Activated naive CD4-positive, alpha-beta T cell treated with anti-CD3 and anti-CD28 coated beads for 36 hours (primary cell): ENCODE measurements at places on chromosomes 2 and 18. TPM values are rescaled to one million over a fixed set of nuclear protein-coding genes. Genes with fewer than 3 reads are reported as not detected.

GRCh38 chr2:85255813-85256594, 71.8 kb downstream of the TGOLN2 start:
- DNase-seq, result no peak

GRCh38 chr18:80050797-80051196, 16.6 kb downstream of the RBFA start:
- no peak for DNase-seq

DNA sequence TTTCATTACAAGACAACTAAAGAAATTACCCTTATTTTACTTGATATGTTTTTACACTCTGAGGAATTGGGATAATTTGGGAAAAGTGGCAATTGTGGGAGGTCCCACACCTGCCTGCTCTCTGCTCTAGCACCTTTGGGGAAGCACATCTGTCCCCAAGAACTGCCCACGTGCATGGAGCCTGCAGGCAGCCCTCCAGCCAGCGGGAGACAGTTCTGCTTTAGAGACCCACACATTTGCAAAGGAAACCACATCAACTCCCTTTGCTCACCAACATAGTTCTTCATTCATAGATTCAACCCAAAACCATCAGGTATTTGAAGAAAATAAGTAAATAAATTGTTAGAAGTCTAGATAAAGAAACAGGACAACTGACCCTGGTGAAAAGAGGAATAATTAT, 239.9 kb upstream of the ID2 start:
- DNase-seq, result no peak

- no peak for DNase-seq
These were observed 28.9 kb downstream of the EFEMP1 start for GRCh38 chr2:55894720-55895119.

Gene LINC00305
- not detected for total RNA-seq

DNA sequence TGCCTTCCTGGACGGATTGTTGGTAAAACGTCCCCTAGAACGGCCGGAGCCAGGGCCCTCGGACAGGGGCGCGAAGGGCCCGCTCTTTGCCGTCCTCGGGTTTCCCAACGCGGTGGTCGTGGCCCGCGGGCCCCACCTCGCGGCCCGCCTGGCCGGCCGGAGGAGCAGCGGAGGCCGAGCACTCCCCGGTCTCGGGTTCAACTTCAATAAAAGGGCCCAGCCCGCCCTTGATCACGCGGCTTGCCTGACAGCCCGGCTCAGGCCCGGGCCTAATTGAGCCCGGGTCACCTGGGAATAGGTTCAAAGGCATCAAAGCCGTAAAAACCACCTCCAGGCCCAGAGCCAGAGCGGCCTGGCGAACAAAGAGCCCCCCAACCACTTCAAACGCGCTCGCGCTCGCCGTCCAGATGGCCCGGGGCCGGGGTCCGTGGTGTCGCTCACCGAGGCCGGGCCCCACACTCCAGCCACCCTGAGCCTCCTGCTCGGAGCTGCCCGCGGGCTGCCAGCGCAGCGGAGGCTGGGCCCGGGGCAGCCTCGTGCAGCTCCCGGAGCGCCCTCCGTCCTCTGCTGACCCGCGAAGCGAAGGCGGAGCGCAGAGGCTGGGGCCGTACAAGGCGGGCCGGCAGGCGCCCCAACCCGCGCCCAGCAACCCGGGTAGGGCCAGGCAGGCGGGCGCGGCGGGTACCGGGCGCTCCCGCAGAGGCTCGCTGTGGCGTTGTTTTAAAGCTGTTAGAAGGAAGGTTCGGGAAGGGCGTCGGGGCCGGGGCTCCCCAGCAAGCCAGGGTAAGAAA, 1.1 kb upstream of the TWIST2 start:
- DNase-seq, result no peak

Gene LHCGR
- total RNA-seq, result not detected

DNA sequence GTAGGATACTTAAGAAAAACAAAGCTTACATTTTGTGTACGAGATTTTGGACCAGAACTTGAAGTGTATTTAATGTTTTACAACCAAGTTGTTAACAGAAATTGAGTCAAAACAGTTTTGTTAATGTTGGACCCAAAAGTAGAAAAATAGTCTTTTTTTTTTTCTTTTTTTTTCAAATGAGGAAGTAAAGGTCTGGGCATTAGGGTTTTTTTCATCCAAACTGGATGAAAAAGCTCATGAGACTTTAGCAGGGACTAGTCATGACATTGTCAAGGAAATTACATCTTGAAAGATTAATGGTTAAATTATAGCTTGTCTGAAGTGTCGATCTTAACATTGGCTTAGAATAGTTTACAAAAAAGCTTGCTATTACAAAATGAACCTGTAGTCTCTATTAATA, 32.3 kb downstream of the CCNT2 start:
- DNase-seq, result no peak

GRCh38 chr2:217338306-217338916, 478.5 kb upstream of the TNP1 start:
- no peak for DNase-seq

Gene REG1A
- not detected for total RNA-seq

DNA sequence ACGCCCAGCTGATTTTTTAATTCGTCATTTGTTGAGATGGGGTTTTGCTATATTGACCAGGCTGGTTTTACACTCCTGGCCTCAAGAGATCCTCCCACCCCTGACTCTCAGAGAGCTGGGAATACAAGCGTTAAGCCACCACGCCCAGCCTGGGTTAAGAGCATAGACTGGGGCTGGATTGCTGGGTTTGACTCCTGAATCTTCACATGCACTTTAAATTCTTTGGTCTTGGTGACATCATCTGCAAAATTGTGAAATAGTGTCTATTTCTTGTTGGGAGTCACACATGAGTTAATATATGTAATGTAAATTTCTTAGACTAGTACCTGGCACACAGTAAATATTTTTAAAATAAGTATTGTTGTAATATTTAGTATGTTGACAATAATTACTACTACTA, 257.4 kb downstream of the DOK6 start:
- no peak for DNase-seq

- DNase-seq, result no peak
These were observed 8.3 kb downstream of the AP1S3 start for GRCh38 chr2:223829128-223829527.

GRCh38 chr2:62800618-62801017, 95.1 kb downstream of the EHBP1 start:
- DNase-seq, result no peak

- no peak for DNase-seq
These were observed 69.5 kb downstream of the C1D start for GRCh38 chr2:67993329-67993728.

DNA sequence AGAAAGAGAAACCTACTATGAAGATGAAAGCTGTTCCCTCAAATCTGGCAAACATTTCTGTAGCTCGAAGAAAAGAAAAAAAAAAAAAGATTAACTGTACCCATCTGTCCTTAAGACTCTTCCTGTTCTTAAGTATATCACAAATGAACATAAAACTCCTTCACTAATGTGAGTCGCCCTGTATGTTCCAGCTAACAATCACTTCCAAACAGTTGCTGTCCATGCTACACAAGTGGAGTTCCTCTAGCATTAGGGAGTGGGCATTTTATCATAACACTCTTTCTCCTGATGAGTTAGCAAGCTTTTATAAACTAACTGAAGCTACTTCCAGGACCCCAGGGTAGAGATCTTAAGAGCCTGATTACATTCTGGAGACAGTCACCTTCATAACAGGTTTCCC, 5.8 kb downstream of the CUL3 start:
- DNase-seq, result no peak

DNA sequence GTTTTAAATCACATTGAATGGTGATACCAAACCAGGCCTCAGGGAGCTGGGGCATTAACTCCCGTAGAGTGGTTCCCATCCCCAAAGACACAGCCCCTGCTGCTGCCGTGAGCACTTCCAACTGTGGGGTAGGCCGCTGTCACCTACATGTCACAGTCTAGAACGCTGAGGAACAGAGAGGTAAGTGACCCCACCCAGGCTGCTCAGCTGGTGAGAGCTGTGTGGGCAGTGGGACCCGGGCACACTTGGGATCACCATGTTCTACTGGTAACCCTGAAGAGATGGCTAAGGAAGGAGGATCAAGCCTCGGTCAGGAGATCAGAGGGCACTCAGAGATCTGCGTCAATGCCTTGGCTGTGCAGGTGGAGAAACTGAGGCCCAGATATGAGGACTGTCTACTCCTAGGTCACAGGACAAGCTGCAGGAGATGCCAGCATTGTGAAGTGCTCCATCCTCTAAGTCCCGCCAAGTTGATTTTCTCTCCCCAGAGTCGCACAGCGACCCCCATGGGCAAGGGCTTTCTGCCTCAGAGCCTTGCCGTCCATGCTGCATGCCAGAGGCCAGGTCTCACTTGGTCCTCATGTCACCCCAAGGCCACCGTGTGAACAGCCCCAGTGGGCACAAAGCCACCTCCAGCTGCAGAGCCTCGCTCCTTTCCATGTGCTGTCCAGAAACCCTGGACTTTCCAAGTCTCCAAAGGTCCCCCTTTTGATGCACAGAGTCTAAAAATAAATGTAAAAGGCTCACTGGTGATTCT, 144.2 kb upstream of the OTOS start:
- DNase-seq, result no peak

DNA sequence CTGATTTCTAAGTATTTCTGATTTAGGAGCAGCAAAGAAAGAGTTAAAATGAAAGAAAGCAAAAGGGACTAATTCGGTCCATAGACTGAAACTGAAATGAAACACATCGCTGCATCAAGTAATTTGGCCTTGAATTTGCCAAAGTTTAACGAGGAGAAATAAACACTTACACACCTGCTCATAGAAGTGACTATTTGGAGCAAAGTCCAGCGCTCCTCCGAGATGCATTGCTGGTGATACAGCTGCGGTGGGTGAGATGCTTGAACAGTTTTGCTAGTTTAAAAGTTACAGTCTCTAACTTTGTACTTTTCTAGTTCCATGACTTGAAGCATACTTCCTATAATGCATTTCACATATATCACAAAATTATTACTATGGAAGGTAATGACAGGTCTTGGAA, 18.3 kb downstream of the GALR1 start:
- no peak for DNase-seq
